Posterior vena cava (tissue), 2 donors: ENCODE measurements at places on chromosomes 4 and X. TPM values are rescaled to one million over a fixed set of nuclear protein-coding genes. Genes with fewer than 3 reads are reported as not detected.

DNA sequence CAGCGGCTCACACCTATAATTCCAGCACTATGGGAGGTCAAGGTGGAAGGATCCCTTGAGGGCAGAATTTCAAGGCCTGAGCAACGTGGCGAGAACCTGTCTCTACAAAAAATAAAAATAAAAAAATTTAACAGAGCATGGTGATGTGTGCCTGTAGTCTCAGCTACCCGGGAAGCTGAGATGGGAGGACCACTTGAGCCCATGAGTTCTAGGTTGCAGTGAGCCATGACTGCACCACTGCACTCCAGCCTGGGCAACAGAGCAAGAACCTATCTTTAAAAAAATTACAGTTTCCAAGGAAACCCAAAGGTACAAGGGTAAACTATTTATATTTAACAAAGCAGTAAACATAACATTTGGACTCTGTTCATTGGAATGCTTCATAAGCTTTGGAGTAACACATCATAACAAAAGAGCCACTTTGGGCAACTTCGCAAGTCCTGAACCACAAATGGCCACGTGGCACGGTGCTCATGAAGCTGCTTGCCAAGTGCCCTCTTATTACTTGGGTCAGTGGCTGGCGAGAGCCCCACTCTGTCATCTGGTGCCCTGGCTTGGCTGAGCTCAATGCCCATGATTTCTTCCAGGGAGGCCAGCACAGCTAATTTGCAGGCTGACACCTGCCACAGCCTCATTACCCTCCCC, 165.6 kb downstream of the SH3KBP1 start:
- no peak for DNase-seq

GRCh38 chrX:128518508-128518907, 466.3 kb upstream of the ACTRT1 start:
- no peak for DNase-seq

DNA sequence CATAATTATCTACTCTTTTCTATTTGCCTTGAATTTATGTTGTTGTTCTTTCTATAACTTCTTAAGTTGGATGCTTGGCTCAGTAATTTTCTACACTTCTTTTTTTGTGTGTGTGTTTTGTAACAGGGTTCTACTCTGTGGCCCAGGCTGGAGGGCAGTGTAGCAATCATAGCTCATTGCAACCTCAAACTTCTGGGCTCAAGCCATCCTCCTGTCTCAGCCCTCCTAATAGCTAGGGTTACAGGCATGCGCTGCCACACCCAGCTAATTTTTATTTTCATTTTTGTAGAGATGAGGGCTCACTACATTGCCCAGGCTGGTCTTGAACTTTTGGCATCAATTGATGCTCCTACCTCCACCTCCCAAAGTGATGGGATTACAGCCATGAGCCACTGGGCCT, 20.7 kb upstream of the UCHL1 start:
- DNase-seq: no peak

KLB gene
- total RNA-seq: not detected

DNA sequence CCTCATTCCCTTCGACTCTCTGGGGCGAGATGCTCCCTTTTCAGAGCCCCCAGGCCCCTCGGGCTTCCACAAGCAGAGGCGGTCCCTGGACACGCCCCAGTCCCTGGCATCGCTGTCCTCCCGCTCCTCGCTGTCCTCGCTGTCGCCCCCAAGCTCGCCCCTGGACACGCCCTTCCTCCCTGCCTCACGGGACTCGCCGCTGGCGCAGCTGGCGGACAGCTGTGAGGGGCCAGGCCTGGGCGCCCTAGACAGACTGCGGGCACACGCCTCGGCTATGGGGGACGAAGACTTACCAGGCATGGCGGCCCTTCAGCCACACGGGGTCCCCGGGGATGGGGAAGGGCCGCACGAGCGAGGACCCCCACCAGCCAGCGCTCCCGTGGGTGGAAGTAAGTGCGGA, 39.5 kb upstream of the CLCN4 start:
- DNase-seq: no peak

GRCh38 chr4:184513802-184514120, 39.4 kb upstream of the IRF2 start:
- DNase-seq: no peak

ADH7 gene
- total RNA-seq: not detected

DNA sequence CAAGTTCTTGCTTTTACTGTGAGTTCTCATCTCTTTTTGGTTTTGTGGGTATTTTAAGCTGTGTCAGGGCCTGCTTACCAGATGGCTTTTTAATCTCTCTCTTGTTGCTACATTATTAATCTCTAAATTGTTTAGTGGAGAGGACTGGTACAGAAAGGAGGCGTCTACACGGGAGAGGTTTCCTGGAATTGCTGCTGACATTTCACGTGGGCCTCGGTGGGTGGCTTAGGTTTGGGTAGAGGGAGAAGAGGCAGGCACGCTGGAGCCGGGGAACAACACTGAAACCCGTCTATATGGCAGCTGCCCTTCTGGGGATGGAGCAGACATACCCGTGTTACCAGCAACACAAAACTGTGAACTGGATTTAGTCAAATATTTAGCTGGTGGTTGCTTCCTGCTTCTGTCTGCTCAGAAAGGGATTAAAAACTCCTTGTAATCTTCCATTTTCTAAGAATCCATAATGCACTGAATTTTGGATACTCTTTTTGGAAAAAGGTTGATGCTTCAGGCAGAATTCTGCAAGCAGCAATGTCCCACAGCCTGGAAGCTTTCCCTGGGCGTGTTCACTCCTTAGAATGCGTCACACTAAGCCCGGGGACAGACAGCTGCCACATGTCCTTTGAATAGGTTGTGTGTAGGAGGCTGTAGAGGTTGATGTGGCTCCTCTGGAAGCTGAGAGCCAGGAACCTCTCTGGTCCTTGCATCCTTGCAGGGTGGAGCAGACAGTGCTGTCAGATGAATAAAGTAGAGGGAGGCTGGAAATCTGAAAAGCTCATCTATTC, 199.8 kb upstream of the GATB start:
- no peak for DNase-seq

GRCh38 chr4:38315286-38315685, 348.7 kb upstream of the KLF3 start:
- no peak for DNase-seq

DNA sequence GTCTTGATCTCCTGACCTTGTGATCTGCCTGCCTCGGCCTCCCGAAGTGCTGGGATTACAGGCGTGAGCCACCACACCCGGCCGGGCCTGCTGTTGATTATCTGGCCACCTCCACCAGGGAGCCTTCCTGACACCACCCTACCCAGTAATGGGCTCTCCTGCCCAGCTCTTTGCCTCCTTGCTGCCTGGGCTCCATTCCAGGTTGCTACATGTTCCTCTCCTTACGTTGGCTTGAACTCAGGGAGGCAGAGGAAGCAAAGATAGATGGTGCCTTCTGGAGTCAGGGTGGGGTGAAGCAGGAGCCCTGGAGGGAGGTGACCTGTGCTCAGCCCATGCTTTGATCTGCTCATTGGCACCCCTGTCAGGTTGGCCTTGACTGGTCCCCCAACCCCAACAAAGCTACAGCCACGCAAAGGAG, 26.3 kb downstream of the FLNA start:
- no peak for DNase-seq

KLHL34 gene
- total RNA-seq: not detected

DNA sequence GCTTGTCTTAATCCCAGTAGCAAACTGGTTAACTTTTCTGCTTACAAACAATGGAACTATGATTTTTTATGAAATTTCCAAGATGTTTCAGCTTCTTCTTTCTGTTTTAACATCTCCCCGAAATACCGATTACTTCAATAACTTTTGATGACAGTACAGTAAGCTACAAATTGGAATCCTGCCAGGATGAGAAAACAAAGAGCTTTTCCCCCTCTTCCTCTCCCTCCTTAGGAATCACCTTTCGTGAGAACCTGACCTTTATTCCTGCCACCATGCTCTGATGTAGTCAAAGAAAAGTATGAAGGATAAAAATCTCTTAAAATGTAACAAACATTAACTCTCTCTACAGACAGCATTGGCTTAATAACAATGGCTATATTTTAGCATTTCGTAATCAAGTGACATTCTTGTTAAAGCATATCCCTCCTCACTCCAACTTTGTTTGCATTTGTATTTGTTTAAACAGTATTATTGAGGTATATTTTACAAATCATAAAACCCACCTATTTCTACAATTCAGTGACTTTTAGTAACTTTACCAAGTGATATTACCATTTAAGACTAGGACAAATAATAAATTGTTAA, 148.7 kb upstream of the NAP1L5 start:
- no peak for DNase-seq

INPP4B gene
- 24.9 TPM for total RNA-seq

DNA sequence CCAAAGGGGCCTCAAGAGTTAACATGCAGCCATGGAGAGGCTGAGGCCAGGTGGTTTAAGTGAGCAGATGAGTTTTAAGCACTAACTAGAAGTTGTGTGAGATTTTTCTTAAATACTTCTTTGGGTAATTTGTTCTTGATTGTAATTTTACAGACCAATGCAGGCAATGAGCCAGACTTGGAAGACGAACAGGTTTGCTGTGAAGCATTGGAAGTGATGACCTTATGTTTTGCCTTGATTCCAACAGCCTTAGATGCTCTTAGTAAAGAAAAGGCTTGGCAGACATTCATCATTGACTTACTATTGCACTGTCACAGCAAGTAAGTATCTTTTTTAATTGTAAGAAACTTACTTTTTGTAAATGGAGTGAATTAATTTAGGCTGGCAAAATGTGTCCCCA, 103.9 kb downstream of the USP9X start:
- DNase-seq: no peak

DNA sequence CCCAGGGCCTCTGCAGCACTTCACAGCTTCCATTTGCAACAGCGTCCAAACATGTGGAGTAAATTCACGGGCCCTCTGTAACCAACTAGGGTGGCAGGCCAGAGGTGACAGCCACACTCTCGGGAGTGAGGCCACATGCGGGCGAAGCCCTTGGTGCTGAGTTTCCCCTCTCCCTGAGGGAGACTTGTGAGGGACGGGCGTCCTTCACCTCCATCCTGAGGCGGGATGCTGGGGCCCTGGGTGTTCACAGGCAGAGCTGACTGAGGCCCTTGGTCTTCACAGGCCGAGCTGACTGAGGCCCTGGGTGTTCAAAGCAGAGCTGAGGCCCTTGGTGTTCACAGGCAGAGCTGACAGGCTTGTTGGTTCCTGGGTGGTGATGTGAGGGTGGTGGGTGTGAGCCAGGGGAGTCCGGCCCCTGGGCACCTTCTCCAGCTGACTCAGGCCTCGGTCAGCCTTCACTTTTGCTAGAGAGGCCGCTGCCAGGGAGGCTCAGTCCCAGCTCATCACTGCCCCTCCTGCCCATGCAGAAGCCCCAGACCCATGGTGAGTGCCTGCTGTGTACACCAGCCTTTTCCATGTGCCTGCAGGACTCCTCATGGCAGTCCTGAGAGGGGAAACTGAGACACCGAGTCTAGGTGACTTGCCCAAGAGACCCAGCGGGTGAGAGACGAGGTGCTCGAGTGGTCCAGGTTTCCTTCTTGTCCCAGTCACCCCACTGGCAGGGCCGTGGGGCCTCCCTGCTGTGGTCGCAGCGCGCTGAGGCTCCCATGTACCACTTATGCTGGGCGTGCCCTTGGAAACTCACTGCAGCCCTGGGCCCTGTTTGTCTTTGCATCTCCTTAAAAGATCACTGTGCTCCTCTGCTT, 8.5 kb downstream of the WFS1 start:
- no peak for DNase-seq

CTAG2 gene
- total RNA-seq: 1.2 TPM

DNA sequence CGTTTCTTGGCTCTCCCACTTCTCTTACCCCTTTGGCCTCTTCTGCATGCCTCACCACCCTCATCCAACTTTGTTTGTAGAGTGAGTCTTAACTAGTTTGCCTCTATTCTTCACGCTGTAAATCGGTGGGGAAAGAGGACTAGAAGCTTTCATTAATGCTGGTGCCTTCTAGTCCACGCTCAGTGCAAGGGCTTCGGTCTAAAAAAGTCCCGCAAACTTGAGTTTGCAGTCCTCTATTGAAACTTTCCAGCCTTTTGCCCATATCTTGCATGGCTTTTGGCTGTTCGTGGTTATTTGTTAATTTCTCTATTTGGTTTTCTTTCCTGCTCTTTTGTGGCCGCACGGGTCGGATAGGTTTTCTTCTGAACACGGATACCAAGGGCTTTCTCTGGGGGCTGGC, 868 bp downstream of the DACH2 start:
- DNase-seq: no peak
